ENCODE measurements at places on chromosomes 16 and 17.

DNA sequence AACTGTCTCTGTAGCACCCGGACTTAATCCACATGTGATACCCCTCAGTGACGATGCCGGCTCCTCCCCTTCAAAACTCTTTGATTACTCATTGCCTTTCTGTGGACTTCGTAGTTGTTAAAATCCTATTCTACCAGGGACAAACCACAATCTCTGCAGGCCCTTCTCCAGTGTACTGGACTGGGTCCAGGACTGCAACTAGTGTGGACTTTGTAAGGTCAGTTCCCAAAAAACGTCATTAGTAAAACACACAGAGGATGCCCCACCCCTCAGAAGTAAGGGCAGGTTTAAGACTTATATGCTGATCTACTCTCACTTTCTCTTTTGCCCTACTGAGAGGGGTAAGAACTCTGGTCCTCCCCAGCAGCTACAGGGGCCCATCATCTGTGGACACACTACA lies 10.5 kb upstream of the NUDT7 start:
- DNase-seq, result no peak

DNA sequence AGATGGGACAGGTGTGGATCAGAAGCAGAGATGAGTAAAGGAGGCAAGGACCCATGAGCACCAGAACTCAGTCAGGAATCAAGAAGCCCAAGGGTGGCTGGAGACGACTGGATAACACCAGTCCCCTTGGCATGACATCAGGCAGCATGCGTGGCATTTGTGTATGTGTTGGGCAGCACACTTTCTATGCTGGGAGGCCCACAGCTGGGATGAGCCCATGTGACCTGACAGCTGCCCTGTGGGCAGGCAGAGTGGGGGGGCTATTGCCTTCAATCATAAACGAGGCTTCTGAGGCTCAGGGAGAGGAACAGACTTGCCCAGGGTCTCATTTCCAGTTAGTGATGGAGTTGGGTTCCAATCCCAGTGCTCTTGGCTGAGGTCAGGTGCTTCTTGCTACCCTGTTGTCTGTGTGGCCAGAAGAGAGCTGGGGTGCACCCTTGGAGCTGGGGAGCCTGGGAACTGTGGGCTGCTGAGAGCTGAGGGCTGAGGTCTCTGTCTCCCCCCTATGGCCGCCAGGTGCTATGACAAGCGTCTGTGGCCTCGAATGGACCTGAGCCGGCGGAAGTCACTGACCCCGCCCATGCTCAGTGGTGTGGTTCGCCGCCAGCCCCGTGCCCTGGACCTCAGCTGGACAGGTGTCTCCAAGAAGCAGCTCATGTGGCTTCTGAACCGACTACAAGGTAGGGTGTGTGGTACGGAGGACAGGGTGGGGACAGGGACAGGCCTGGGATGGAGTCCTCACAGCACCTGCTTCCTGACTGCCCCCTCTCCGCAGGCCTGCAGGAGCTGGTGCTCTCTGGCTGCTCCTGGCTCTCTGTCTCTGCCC lies 7.1 kb upstream of the ORAI3 start:
- DNase-seq, result peak; percentile 85

- DNase-seq, result no peak
These were observed 59.6 kb downstream of the ANKFY1 start for GRCh38 chr17:4204190-4204589.

DNA sequence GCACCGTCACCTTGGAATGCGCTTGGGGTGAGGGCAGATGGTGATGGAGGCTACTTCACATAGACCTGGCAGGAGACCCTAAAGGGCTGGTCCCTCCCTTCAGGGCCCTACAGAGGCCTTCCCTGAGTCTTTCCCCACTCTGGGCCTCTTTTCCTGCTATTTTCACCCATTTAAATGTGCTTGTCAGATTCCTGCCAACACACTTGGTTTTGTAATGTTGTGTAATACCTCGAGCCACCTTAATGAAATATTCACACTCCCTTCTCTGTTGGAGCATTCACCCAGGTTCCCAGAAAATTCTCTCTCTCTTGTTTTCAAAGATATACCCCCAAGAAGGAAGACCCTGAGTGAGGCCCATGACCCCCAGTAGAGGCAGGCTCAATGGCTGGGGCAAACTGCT lies 456.6 kb upstream of the DYNLRB2 start:
- DNase-seq, result no peak

DNA sequence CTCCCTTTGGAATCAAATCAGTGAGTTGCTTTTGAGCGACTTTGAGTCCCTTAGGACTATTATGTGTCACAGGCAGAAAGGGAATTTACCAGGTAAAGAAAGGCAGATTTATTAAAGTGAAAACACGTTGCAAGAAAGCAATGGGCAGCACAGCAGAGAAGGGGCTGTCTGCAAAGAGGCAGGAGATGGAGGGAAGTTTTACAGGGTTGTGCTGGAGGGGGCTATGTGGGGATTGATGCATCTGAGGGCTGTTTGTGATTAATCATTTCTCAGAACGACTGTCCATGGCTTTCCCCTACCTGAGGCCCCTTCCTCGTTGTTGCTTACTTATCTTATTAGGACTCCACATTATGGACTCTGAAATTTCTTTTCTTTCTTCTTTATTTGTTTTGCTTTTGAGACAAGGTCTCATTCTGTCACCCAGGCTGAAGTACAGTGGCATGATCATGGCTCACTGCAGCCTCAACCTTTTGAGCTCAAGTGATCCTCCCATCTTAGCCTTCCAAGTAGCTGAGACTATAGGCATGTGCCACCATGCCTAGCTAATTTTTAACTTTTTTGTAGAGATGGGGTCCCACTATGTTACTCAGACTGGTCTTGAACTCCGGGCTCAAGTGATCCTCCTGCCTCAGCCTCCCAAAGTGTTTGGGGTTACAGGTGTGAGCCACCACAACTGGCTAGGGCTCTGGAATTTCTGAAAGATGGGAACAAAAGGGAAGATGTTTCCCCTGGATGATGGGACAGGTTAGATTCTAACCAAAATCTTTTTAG lies 5.5 kb downstream of the WWP2 start:
- no peak for DNase-seq

DNA sequence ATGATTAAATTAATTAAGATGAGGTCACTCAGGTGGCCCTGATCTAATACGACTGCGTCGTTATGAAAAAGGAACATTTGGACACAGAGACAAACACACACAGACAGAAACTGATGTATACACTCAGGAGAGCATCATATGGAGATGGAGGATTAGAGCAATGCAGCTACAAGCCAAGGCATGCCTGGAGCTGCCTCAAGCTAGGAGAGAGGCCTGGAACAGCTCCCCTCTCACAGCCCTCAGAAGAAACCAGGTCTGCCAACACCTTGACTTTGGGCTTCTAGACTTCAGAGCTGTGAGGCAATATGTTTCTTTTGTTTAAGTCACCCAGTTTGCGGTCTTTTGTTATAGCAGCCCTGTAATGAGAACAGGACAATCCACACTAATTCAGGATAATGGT lies 318.9 kb downstream of the HS3ST3B1 start:
- no peak for DNase-seq

DNA sequence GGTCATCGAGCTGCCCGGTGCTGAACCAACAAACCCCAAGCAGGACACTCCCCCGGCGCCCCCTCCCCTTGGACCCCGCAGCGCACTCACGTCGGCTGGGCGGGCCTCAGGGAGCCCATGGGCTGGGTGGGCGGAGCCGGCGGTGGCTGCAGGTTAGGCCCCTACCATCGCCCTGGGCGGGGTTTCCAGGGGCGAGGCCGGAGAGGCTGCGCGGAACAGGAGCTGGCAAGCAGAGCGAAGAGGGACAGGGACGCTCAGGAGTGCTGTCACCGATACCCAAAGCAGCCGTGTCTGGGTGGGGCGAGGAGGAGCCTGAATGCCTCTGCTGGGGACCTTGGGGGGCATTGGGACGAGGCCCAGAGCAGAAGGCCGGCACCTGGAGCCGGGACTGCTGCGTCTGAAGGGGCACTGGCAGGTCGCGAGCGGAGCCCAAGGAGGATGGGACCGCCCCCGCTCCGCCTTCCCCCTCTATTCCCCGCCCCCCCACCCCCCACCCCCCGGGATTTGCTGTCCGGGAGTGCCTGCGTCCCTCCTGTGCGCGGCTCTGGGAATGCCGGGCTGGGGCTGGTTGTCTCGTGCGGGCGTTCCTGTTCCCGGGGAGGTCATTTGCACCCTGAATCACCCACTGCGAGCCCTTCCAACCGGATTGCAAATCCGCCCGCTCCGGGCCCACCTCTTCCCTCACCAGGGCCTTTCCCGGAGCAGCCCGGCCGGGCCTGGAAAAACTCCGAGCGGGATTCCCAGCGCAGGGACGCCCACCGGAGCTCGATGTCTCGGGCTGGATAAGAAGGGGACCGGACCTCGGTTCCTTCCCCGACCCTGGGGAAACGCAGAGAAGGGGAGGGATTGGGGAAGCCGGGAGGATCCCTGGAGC lies 902 bp downstream of the ARHGAP27 start:
- DNase-seq, result peak; percentile 89

DNA sequence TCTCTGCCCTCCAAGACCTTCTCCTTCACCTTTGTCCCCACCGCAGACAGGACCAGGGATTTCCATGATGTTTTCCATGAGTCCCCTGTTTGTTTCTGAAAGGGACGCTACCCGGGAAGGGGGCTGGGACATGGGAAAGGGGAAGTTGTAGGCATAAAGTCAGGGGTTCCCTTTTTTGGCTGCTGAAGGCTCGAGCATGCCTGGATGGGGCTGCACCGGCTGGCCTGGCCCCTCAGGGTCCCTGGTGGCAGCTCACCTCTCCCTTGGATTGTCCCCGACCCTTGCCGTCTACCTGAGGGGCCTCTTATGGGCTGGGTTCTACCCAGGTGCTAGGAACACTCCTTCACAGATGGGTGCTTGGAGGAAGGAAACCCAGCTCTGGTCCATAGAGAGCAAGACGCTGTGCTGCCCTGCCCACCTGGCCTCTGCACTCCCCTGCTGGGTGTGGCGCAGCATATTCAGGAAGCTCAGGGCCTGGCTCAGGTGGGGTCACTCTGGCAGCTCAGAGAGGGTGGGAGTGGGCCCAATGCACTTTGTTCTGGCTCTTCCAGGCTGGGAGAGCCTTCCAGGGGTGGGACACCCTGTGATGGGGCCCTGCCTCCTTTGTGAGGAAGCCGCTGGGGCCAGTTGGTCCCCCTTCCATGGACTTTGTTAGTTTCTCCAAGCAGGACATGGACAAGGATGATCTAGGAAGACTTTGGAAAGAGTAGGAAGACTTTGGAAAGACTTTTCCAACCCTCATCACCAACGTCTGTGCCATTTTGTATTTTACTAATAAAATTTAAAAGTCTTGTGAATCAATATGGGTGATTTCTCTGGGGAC lies 12.2 kb downstream of the CX3CL1 start:
- peak; percentile 49 for DNase-seq

GRCh38 chr17:41537990-41538389 lies 9.9 kb upstream of the KRT19 start:
- DNase-seq, result no peak

DNA sequence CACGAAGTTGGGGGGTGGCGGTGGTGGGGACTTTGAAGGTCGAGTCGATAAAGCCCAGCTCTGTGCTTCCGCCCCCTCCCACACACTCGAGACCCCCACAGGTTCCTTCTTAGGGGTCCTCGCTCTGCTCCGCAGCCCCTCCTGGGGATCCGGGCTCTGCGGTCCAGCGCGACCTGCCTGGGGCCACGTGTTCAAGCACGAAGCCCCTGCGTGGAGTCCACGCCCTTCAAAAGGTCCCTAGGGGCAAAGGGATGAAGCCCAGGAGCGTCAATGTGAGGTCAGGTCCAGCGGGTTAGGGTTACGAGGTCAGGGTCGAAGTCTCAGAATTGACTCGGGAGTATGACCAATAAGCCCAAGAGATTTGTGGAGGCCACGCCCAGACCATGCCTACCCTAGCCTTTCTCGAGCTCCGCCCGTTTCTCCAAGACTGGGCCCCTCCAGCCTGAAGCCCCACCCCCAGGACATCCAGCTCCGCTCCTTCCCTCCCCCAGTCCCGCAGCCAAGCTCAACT lies 786 bp upstream of the CACNA1G start:
- peak; percentile 45 for DNase-seq

GRCh38 chr16:30996324-30996984 lies 11.4 kb downstream of the HSD3B7 start:
- DNase-seq, result no peak

GRCh38 chr16:88630941-88631340 lies 7.4 kb upstream of the IL17C start:
- DNase-seq, result no peak

Measured in germinal center (tissue), 1 donor.